Coronary artery (tissue), 2 donors: ENCODE measurements at places on chromosomes 16 and 17.

- no peak for DNase-seq
Measured at GRCh38 chr17:6027342-6028024, 42.7 kb upstream of the WSCD1 start.

- no peak for DNase-seq
Measured at GRCh38 chr17:67328026-67328425, 38.4 kb downstream of the PSMD12 start.

DNA sequence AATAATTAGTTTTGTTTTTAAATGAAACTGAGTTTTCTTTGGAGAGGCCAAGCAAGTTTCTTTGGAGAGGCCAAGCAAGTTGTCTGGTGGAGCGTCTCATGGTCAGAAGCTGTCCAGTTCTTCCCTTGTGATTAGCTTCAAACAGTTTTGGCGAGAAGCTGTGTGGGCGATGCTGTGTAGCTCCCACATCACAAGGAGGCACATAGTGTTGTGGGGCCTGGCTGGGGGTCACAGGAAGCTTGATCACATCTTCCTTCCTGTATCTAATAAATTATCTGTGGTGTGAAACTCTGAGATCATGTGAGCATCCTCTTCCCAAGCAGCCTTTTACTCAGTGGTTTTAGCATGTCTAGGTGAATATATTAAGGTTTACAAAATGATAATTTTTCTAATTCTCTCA lies 33.9 kb downstream of the SPECC1 start:
- no peak for DNase-seq

GRCh38 chr17:79324194-79324593 lies 249.6 kb downstream of the ENGASE start:
- DNase-seq = no peak

- DNase-seq = no peak
Measured at GRCh38 chr16:2827374-2827791, 2.7 kb upstream of the ZG16B start.

DNA sequence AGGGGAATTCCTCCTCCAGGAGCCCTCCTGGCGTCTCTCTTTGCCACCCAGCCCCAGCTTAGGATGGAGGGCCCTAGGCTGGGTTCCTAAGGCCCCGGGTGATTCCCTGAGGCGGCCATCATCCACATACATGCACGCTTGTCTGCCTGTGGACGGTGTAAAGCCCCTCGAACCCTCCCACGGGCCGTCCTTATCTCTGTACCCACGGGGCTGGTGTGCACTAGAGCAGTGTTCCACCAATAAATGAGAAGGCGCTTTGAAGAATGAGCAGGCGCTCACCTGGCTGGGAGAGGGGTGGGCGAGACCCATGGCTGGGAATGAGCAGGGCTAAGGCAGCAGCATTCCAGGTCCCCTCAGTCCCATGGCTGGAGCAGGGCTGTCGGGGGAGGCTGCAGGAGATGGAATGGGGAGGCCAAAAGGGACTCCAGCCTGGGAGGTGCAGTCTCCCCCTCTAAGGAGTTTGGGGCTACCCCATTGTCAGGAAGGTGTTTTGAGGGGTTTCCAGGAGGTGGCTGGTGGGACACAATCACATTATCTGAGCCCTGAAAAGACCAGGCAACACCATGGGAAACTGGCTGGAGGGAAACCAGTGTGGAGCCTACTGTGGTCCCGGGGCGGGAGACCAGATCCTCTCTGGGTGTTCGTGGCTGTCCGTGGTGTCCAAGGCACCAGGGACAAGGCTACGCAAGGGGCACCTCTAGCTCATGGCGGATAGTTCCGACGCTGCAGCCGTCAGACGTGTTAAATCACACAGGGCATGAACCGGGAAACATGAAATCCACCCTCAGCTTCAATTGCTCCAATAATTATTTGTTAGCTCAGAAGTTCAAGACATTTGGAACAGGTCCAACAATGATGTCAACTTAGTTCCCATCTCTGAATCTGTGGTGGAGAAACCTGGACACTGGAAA lies 87.5 kb upstream of the DNAH17 start:
- DNase-seq = no peak

GRCh38 chr17:17057057-17057551 lies 14.8 kb downstream of the MPRIP start:
- peak; percentile 49 for DNase-seq

- no peak for DNase-seq
Measured at GRCh38 chr17:67449065-67449464, 72.0 kb downstream of the PITPNC1 start.

DNA sequence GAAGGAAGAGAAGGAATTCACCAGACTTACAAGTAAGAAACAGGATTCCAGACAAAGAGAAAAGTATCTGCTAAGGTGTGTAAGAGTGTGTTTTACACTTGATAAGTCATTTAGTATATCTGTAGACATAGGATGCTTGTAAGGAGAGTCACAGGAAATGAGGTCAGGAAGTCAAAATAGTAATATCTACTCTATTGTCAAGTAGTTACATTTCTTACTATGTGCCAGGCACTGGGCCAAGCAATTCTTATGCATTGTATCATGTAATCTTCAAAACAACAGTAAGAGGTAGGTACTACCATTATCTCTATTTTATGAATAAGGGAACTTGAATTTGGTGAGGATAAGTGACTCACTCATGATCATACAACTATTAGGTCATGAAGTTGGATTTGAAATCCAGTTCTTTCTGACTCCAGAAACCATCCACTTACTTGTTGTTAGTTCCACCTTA lies 129.1 kb downstream of the SNX11 start:
- no peak for DNase-seq

DNA sequence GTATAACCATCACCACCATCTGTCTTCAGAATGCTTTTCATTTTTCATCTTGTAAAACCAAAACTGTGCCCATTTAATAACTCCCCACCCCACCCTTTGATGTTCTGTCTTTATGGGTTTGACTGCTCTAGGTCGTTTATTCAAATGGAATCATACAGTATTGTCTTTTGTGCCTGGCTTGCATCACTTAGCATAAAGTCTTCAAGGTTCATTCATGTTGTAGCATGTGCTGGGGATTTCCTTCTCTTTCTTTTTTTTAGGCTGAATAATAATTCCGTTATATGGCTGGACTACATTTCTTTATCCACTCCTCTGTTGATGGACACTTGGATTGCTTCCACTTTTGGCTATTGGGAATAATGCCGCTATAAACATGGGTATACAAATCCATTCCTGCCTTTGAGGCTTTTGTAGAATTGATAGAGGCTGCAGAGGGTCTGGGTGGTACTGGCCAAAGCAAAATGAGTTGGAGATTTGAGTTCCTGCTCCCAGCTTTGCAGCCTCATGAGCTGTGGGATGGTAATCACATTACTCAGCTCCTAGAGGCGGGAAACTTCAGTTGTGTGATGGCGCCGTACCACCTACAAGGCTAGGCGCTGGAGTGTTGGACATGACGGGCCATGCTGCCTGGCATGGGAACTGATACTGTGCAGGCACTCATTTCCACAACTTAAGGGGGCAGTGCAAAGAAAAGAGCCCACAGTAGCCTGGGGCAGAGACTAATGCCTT lies 64.8 kb downstream of the CLEC16A start:
- DNase-seq = no peak

GRCh38 chr16:84864326-84864955 lies 44.7 kb downstream of the CRISPLD2 start:
- DNase-seq = no peak

- DNase-seq = no peak
Measured at GRCh38 chr16:8764525-8765250, 32.8 kb downstream of the TMEM186 start.

GRCh38 chr17:14197586-14197985 lies 39.1 kb downstream of the CDRT15 start:
- DNase-seq = no peak

GRCh38 chr16:66473051-66473571 lies 46.0 kb downstream of the BEAN1 start:
- peak; percentile 36 for DNase-seq

DNA sequence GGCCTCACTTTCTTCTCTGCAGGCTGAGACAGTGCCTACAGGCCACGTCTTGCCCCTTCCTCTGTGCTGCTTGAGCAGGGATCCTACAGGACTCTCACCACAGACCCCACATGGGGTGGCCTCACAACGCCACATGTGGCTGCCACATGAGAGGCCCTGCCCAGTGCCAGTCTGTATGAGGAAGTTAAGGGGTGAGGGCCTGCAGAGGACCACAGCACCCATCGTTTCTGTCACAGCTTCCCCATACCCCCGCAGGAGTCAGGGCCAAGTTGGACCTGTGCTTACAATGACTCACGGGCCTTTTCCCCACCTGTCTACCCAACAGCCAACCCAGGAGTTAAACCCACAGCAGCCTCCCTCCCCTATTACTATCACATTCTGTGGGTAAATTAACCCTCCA lies 2.9 kb upstream of the GSDMB start:
- DNase-seq = no peak

- DNase-seq = no peak
Measured at GRCh38 chr16:9898124-9898523, 284.1 kb downstream of the GRIN2A start.

DNA sequence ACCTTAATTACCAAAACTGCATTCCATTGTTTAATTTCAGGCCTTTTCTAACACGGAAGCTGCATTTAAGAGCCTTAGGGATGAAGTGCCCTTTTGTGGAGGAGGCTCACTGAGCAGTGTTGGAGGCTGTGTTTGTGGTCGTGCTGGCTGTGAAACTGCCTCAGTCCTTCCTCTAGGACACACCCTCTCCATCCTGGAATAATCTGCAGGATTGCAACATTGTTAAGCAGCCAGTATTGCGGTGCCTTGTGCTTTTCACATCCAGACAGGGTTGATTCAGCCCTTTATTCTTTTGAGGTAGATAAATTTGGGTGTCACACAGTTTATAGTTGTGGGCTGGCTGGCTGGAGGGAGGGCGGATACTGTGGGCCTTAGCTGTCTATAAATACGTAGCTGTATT lies 141.6 kb downstream of the CDRT15L2 start:
- DNase-seq = no peak

DNA sequence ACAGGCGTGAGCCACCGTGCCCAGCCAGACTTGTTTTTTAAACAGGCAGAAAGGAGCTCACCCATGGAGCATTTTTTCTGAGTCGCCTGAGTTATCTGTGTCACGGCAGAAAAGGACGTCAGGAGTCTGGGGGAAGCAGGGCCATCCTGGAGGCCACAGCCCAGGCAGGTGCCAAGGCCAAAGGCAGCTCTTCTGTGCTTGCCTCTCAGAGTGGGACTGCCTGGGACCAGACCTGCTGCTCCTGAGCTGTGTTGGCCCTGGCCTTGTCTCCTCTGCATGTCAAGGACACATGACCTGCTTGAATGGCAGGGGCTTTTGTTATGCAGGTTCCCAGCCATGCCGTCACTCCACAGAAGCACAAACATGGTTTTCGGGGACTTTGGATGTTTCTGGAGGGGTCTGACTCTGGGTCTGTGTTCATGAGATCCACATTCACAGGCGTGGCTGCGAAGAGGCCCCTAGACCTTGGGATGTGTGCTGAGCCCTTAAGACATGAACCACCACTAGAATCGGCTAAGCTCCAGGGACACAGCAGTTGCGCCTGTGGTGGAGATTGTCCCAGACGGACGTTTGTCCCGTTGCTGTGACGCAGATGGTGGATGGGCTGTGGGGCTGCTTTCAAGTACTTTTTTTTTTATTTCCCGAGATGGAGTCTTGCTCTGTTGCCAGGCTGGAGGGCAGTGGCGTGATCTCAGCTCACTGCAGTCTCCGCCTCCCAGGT lies 33.8 kb downstream of the FOXK2 start:
- no peak for DNase-seq

DNA sequence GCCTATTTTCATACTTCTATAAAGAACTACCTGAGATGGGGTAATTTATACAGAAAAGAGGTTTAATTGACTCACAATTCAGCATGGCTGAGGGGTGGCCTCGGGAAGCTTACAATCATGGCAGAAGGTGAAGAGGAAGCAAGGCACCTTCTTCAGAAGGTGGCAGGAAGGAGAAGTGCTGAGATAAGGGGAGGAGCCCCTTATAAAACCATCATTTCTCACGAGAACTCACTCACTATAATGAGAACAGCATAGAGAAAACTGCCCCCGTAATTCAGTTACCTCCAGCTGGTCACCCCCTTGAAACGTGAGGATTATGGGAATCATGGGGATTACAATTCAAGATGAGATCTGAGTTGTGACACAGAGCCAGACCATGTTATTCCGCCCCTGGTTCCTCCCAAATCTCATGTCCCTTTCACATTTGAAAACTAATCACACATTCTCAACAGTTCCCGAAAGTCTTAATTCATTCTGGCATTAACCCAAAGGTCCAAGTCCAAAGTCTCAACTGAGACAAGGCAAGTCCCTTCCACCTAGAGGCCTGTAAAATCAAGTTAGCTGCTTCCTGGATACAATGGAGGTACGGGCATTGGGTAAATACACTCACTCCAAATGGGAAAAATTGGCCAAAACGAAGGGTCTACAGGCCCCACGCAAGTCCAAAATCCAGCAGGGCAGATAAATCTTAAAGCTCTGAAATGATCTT lies 237.7 kb downstream of the CDH13 start:
- no peak for DNase-seq

GRCh38 chr17:46818316-46818928 lies at the start of gene WNT3:
Gene WNT3, minus strand, starts transcription at chr17:46818692. Its CDS starts 95 bp downstream, at chr17:46818597.
- no peak for DNase-seq

DNA sequence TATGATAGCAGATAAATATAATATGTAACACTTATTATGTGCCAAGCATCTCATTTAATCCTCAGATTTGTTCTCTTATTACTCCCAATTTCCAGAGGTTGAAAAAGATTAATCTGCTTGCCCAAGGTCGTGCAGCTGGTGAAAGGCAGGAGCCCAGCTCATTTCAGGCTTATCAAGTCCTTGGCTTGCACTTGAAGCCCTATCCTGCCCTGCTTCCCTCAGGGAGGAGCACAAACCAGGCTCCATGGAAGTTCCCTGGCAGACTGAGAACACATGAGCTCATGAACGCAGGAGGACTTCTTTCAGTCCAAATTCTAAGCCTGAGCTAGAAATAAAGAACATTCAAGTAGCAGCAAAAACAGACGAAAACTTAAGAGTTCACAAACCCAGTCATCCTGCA lies 74.8 kb downstream of the USP31 start:
- DNase-seq = no peak

GRCh38 chr16:74841904-74842303 lies 67.3 kb upstream of the FA2H start:
- DNase-seq = no peak

DNA sequence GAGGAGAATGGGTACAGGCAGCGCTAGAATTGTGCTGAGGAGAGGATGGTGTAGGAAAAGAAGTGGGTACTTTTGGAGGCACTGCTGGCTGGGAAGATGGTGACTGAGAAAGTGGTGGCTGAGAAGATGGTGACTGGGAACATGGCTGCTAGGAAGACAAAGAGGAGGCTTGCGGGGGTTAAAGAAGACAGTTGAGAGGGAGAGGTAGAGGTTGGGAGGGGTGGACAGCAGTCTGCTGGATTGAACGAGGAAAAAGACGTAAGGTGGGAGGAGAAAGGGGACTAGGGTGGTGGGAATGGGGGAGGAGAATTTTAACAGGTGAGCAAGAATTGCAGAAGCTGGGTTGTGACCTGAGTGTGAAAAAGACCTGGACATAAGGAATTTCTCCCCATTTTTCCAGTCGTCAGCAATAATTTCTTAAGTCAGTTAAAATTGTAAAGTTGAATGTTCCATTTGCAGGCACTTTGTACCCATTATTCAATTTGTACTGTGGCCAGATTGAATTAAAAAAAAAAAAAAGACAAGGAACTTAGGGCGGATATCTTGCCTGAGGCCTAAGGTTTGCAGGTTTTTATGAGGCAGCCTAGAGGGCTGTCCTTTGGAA lies 2450.0 kb downstream of the TP53TG3F start:
- no peak for DNase-seq

GRCh38 chr16:1098266-1098991 lies 2.4 kb upstream of the C1QTNF8 start:
- DNase-seq = no peak
